ENCODE measurements at places on chromosomes 5 and 9. TPM values are rescaled to one million over a fixed set of nuclear protein-coding genes. Genes with fewer than 3 reads are reported as not detected.

GRCh38 chr5:59866661-59867060, 26.9 kb downstream of the PDE4D start:
- H3K4me3 ChIP-seq = no peak overlapping the region
- no peak overlapping the region for H3K27ac ChIP-seq
- no peaks in the 10 kb centered on the region for H3K36me3 ChIP-seq
- no peak for DNase-seq

DNA sequence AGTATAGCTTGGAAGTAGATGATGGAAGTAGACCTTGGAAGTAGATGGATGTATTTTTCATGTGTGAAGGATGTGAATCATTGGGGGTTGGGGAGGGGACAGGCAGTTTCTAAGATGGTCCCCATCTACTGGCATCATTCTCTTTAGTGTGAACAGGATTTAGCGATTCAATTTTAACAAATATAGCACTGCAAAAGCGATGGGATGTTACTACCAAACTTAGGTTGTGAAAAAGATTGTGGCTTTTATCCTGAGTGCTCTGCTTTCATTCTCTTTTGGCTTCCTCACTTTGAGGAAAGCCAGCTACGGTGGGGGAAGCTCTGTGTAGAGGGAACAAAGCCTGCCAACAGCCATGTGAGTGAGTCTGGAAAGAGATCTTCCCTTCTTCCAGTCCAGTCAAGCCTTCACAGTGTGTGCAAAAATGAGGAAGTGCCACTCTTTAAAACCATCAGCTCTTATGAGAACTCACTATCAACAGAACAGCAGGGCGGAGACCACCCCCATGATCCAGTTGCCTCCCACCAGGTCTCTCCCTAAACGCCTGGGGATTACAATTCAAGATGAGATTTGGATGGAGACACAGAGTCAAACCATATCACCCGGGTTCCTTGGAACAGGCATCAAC, 441.4 kb downstream of the SH3GL2 start:
- DNase-seq = no peak
- H3K36me3 ChIP-seq = no peaks in the 10 kb centered on the region
- no peaks in the 10 kb centered on the region for H3K27me3 ChIP-seq
- H3K4me1 ChIP-seq = no peaks in the 10 kb centered on the region

DNA sequence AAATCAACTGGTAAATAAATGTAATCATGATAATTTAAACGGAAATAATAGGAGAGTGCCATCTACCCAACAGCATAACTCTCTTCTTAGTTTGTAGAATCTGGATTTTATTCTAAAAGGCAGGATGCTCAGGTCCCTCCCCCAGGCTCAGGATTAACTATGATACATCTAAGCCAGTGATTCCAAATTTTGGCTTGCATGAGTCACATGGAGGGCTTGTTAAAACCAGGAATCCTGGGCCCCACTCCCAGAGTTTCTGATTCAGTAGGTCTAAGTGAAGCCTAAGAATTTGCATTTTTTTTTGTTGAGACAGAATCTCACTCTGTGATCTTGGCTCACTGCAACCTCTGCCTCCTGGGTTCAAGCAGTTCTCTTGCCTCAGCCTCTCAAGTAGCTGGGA, 62.3 kb upstream of the ZFR start:
- H3K36me3 ChIP-seq = no peaks in the 10 kb centered on the region
- no peak for DNase-seq
- no peaks in the 10 kb centered on the region for H3K4me1 ChIP-seq

DNA sequence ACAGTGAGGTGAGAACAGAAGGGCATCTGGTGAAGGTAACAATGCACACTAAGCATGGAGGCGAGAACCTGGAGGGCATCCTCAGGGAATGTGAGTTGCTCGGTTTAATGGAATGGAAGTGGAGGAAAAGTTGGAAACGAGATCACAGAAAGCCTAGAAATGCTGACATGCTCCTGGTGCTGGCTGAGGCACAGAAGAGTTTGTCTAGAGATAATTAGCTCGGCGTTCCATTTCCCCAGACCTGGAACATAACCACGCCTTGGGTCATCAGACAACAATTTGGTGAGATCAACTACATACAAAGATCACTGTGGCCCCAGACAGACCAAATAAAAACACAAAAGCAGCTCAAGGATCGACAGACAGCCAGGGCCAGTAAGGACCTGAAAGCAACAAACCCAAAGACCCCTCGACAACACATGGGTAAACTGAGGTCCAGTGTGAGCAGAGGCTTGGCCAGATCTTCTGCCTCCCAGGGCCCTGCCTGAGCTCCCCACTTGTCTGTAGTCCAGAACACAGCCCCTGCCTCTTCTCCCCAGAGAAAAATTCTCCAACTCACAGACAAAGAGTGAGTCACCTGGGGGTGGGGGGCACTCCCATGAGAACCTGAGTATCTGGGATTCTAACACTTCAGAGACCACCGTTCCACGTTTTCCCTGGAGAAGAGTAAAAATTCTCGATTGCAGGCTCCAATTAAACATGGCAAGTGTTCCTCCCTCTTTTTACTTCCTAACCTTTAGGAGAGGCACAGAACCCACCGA, 52.5 kb downstream of the SHB start:
- peaks cover 4% of the 10 kb centered on the region for H3K4me1 ChIP-seq
- no peak for DNase-seq
- H3K4me3 ChIP-seq = no peak overlapping the region

DNA sequence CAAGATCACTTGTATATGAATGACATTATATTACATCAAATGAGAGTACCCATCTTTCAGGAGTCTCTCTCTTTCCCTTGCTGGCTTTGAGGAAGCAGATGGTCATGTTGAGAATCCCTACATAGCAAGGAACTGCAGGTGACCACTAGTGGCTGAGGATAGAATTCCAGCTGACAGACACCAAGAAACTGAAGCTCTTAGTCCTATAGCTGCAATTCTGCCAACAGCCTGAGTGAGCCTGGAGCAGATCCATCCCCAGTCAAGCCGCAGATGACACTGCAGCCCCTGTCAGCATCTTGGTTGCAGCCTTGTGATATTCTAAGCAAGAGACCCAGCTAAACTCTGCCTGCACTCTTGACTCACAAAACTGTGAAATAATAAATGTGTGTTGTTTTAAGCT, 531.5 kb downstream of the CSNK1G3 start:
- H3K4me1 ChIP-seq = no peaks in the 10 kb centered on the region
- no peaks in the 10 kb centered on the region for H3K27me3 ChIP-seq
- no peak for DNase-seq

GRCh38 chr9:78905986-78906755, 609.2 kb downstream of the PSAT1 start:
- H3K4me3 ChIP-seq = no peak overlapping the region
- no peak for DNase-seq
- H3K27ac ChIP-seq = no peak overlapping the region

GRCh38 chr9:113566712-113567071, 103.2 kb downstream of the RGS3 start:
- no peak for DNase-seq
- H3K36me3 ChIP-seq = peaks cover 2% of the 10 kb centered on the region
- no peaks in the 10 kb centered on the region for H3K27me3 ChIP-seq
- H3K4me3 ChIP-seq = no peak overlapping the region

DNA sequence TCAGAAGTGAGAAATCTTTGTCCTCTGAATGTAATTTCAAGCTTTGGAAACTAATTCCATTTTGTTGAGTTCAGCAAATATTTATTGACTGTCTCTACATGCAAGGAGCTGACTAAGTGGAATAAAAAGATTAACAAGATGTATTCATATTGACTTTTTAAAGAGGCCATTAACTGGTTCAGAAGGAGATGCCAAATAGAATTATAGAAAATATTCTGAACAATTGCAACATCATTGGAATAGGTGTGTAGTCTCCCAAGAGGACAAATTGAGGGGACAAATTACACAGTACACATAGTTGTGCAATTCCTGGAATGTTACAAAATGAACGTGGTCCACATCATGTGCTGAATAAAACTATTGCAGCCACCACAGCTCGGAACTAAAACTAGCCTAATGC, 224.2 kb downstream of the NPR3 start:
- no peaks in the 10 kb centered on the region for H3K27me3 ChIP-seq
- H3K27ac ChIP-seq = no peak overlapping the region
- no peak overlapping the region for H3K4me3 ChIP-seq

DNA sequence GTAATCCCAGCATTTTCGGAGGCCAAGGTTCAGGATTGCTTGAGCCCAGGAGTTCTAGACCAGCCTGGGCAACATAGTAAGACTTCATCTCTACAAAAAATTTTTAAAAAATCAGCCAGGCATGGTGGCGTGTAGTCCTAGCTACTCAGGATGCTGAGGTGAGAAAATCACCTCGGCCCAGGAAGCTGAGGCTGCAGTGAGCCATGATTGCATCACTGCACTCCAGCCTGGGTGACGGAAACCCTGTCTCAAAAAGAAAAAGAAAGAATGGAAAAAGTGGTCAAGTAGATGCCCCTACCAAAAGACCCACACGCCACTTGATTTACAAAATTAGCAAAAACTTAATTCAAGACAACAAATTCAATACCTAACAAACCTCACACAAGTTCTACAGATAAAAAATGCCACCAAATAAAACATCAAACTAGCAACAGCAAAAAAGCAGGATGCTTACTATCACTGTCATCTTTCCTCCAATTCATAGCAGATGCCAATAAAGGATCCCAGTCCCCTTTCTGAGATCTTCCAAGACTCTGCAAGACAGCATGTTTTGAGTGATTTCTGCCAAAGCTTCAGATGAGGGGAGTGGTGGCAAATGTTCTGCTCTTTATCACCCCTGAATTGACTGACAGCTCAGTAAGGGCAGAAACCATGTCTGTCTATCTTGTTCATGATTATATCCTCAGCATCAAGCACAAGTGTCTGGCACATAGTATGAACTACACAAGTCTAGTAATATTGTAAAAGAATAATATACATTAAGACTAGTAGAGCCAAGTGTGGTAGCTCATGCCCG, 34.2 kb upstream of the TESK1 start:
- peak; percentile 69 for DNase-seq
- H3K27ac ChIP-seq = peak overlapping the region; percentile 95
- H3K4me1 ChIP-seq = peaks cover 40% of the 10 kb centered on the region
- H3K27me3 ChIP-seq = no peaks in the 10 kb centered on the region
- H3K36me3 ChIP-seq = no peaks in the 10 kb centered on the region
- peak overlapping the region; percentile 39 for H3K4me3 ChIP-seq

- no peaks in the 10 kb centered on the region for H3K27me3 ChIP-seq
- no peak overlapping the region for H3K4me3 ChIP-seq
- no peaks in the 10 kb centered on the region for H3K4me1 ChIP-seq
- no peaks in the 10 kb centered on the region for H3K36me3 ChIP-seq
Observed at GRCh38 chr9:87063871-87064270, 116.6 kb upstream of the GAS1 start.

Gene CA9
- 0.50 TPM for total RNA-seq

Gene CARD19
- 51.7 TPM for total RNA-seq

Gene MELK
- 73.4 TPM for total RNA-seq

Gene GPBP1
- 76.4 TPM for total RNA-seq

Gene WDR5
- total RNA-seq = 47.8 TPM

All from activated CD8-positive, alpha-beta T cell treated with anti-CD3 and anti-CD28 coated beads, Interleukin-2, amount 10 ng/mL, durations not matched to agents 7 days and 5 days (primary cell).